BE2C (cell line): ENCODE measurements at places on chromosomes 13 and 19.

- no peak for DNase-seq
These were observed 151.9 kb downstream of the MYO16 start for GRCh38 chr13:108781312-108781711.

DNA sequence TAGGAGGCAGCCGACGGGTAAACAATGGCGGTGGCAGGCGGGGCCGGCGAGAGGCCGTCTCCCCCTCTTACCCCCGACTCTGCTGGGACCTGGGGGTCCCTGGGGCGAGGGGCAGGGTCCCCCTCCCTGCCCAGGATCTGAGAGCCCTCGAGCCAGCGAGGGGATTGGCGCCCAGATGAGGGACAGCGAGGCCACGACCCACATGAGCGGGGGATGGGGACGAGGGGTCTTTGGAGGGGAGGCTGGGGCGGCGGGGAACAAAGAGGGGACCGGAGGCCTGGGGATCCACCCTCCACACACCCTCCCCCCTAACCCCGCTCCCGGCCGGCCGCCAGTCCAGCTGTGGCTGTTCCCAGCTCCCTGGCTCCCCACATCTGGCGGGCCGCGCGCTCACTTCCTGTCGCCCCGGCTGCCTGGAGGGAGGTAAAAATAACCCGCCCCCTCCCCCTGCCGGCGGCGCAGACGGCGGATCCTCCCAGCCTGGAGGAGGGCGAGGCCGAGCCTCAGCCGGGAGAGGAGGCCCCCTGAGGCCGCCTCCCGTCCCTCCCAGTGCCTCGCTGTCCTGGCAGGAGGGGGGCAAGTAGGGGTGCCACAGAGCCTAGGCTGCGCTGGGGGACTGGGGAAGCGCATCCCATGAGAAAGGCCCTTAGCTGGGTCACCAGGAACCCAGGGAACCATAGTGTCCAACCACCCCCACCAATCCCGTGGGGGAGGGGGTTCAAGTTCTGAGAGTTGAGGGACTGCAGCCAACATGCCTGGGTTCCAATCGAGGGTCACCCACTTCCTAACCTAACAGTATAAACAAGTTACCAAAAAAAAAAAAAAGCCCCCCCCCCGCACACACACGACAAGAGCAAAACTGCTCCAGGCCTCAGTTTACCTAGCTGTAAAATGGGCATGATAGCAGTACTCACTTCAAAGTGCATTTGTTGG lies 29.3 kb upstream of the NANOS3 start:
- DNase-seq: peak; percentile 95

DNA sequence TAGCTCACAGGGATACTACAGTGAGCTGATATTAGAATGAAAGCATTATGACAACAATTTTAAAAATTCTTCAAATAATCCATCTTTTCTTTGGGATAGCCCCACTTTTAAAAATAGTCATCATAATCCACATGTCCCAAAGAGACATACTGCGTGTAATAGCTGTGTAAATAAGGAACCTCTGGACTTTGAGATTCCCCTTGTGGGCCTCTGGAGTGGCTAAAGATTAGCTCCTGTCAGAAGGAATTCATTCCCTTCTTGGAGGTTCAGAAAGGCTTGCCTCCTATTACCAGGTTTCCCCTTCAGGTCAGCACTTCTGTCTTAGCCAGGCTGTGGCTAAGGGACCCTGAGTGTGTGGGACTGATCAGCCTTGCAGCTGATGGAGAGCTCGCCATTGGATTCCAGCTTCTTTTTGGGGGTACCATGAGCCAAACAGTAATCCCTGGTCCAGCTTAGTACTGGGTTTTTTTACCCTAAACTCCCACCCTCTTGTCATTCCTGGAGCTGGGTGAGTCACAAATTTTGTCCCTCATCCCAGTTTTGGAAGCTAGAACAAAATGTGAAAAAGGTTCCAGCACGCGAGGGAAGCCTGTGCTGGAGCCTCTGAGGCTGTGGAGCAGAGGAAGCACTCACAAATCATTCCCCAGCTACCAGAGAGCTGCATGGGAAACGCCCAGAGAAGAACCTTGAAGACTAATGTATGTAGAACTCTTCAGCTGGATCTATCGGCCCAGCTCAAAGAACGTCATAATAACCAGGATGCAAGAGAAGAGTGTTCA lies 96.7 kb downstream of the RNASEH2B start:
- no peak for DNase-seq

DNA sequence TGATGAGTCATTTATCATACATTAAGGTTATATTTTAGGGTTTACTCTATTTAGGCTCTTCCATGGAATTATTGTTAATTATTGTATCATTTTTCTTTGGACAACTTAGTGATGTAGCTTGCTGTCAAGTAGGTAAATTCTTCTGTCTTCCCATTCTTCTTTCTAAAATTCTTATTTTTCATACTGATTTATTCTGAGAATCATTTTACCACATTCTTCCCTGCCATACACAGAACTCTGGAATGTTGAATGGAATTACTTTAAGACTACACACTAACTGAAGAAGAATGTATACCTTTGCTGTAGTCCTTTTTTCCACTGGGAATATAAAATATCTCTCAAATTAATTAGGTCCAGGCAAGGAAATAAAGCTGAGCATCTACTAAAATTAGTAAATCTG lies 24.5 kb upstream of the SLC7A1 start:
- DNase-seq: no peak

DNA sequence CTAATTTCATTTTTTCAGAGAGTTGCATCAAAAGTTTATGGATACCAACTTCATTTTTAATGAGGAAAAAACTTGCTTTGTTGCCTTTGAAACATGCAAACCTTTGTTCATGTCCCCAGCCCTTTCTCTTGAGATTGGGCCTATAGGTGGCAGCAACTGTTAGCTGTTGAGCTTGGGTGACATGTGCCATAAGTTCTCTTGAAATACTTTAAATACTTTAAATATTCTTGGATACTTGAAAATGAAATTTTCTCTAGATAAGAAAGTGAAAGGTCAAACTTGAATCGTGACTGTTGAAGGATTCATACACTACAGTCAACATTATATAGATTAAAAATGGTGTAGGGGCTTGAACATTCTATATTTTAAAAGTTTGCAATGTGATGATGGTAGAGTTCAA lies 294.9 kb downstream of the NDFIP2 start:
- peak; percentile 39 for DNase-seq

GRCh38 chr13:28161370-28161769 lies 23.0 kb downstream of the PAN3 start:
- no peak for DNase-seq

GRCh38 chr13:104691767-104692467 lies 1625.7 kb upstream of the SLC10A2 start:
- DNase-seq: no peak

DNA sequence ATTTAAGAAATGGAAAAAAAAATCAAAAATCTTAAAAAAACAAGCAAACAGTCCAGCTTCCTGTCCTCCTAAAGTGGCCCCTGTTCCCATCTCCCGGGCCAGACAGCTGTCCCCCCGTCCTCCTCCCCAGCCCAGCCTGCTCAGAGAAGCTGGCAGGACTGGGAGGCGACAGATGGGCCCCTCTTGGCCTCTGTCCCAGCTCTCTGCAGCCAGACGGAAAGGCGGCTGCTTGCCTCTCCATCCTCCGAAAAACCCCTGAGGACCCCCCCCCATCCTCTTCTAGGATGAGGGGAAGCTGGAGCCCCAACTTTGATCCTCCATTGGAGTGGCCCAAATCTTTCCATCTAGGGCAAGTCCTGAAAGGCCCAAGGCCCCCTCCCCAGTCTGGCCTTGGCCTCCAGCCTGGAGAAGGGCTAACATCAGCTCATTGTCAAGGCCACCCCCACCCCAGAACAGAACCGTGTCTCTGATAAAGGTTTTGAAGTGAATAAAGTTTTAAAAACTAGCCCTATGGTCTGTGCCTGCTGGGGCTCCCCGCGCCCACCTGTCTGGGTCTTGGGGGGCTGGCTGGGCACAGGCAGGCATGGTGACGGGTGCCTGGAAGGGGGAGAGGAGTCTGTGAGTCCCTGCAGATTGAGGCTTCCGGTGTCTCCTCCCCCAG lies 3.8 kb downstream of the GADD45GIP1 start:
- DNase-seq: peak; percentile 75

GRCh38 chr13:109789262-109789661 lies 2.9 kb upstream of the IRS2 start:
- DNase-seq: no peak

DNA sequence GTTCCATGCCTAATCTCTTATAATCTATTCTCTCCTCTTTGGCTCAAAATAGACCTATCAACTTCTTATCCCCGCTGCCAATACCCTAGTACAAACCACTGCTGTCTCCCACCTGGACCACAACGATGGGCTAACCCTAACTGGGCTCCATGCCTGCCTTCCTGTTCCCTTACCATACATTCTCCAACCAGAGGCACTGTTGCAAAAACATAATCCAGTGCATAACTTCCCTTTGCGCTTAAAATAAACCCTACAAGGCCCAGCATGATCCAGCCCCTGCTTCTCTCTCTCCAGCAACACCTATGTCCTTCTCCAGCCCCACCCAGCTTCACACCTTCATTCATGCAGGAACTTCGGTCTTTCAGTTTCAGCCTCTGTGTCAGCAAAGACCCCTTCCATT lies 27.4 kb upstream of the CEBPA start:
- no peak for DNase-seq

GRCh38 chr19:39446365-39447084 lies 1.1 kb downstream of the SUPT5H start:
- DNase-seq: no peak

- DNase-seq: no peak
These were observed 12.0 kb downstream of the FTL start for GRCh38 chr19:48977061-48977460.

DNA sequence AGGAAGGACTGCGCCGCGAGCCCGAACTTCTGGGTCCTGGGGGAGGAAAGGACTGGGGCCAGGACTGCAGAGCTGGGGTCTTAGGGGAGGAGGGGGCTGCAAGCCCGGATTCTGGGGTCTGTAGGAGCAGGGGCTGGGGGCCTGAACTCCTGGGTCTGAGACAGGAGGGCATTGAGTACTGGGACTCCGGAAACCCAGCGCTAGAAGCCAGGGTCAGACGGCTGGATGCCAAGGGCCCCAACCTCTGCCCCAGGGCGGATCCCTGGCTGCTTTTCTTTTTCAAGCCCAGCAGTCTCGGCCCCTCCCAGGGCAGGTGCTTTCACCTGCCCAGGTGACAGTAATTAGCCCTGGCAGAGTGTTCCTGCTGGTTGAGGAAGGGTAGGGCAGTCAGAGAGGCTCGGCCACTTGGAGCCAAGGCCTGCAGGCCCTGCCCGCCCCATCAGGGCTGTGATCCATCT lies 2.3 kb downstream of the MYH14 start:
- DNase-seq: no peak

- DNase-seq: no peak
These were observed 1139.7 kb upstream of the SPRY2 start for GRCh38 chr13:81480634-81481033.

GRCh38 chr19:53463263-53463662 lies 4.3 kb upstream of the ZNF813 start:
- peak; percentile 57 for DNase-seq

GRCh38 chr19:11673608-11674041 lies 65.1 kb downstream of the ZNF823 start:
- DNase-seq: peak; percentile 65

GRCh38 chr13:23350009-23350408 lies 83.5 kb downstream of the SACS start:
- no peak for DNase-seq

DNA sequence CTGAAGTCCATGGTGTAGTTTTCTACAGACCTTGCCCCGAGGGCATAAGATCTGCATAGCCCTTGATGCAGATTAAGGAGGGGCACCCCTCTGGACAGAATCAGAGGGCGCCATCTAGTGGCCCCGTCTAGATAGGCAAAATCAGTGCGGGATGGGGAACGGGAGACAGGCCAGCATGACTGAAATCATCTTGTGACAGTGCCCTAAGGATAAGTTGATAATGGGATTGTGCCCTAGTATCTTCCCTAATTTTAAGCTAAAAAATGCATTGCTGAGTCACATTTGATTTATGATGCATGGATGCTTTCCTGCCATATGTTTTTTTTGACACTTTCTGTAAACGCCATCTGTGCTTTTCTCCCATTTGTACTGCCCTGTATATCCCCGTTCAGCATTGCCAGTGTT lies 19.0 kb upstream of the GPI start:
- peak; percentile 86 for DNase-seq
